ENCODE measurements at places on chromosomes 7 and 10. TPM values are rescaled to one million over a fixed set of nuclear protein-coding genes. Genes with fewer than 3 reads are reported as not detected.

The HMX3 gene
- total RNA-seq, result not detected

The IL6 gene
- total RNA-seq, result 0.66 TPM

The WDR91 gene
- 7.4 TPM for total RNA-seq

The RAMP3 gene
- not detected for total RNA-seq

The CHCHD1 gene
- 51.9 TPM for total RNA-seq

The CRTAC1 gene
- total RNA-seq, result 1.7 TPM

The BBIP1 gene
- total RNA-seq, result 36.3 TPM

The MEOX2 gene
- not detected for total RNA-seq

The GNGT1 gene
- total RNA-seq, result not detected

The CSTF2T gene
- total RNA-seq, result 17.0 TPM

The NACAD gene
- 0.46 TPM for total RNA-seq

The CC2D2B gene
- 0.36 TPM for total RNA-seq

The GNA12 gene
- total RNA-seq, result 42.5 TPM

The AGAP6 gene
- 5.7 TPM for total RNA-seq

The SLC25A13 gene
- total RNA-seq, result 36.1 TPM

The AS3MT gene
- total RNA-seq, result 2.6 TPM

The WEE2 gene
- total RNA-seq, result not detected

The KCNIP2 gene
- 0.54 TPM for total RNA-seq

The HKDC1 gene
- total RNA-seq, result 9.3 TPM

The IKZF1 gene
- not detected for total RNA-seq

The ORC5 gene
- 29.0 TPM for total RNA-seq

The NPY gene
- total RNA-seq, result not detected

The SLC26A4 gene
- total RNA-seq, result 0.02 TPM

The HABP2 gene
- 0.14 TPM for total RNA-seq

The PRF1 gene
- 0.05 TPM for total RNA-seq

The CTBP2 gene
- total RNA-seq, result 119 TPM

The SPDYE2 gene
- not detected for total RNA-seq

The TMEM168 gene
- total RNA-seq, result 7.3 TPM

The LIPA gene
- total RNA-seq, result 46.3 TPM

Data from A549 treated with dexamethasone at 1 μM for 4 hours (cell line).